CD8-positive, alpha-beta memory T cell (primary cell): ENCODE measurements at places on chromosomes 13 and 19. TPM values are rescaled to one million over a fixed set of nuclear protein-coding genes. Genes with fewer than 3 reads are reported as not detected.

DNA sequence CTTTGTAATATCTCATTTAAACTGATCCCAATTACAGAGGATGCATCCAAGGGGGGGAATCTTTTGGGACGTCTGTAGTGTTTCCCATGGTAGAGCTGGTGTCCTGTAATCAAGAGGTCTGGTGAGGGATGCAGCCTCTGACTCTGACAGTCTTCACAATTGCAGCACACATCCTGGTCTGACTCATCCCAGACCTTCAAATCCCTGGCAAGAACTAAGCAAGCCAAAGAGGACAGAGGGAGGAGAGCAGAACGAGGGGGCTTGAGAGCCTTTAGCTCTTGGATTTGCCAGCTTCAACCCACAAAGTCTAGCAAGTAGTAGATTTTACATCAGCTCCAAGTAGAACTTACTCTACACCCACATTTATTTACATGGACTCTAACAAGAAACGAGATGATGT, 17.3 kb upstream of the FCGBP start:
- DNase-seq = no peak

DNA sequence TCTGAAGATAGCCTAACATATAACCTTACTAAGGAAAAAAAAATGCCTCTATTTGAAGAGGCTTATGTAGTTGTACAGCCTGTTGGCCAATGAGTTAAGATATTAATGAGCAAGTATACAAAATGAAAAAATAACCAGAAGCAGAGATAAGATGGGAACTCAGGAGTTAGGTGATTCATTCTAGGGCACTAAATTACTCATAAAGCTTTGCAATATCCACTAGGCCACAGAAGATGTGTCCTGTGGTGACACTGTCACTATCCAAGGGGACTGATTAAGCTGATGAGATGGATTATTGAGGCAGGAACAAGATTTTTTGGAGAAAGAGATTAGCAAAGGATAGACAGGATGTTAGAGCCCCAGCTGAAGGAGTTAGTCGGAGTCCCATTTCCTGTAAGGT, 99.6 kb downstream of the LIG4 start:
- no peak for DNase-seq

- DNase-seq = no peak
Observed at GRCh38 chr19:20038358-20039202, 725 bp downstream of the ZNF682 start.

GRCh38 chr13:22451327-22451741, 729.4 kb upstream of the SGCG start:
- DNase-seq = no peak

GRCh38 chr19:46586294-46586693, 14.8 kb upstream of the CALM3 start:
- no peak for DNase-seq

DNA sequence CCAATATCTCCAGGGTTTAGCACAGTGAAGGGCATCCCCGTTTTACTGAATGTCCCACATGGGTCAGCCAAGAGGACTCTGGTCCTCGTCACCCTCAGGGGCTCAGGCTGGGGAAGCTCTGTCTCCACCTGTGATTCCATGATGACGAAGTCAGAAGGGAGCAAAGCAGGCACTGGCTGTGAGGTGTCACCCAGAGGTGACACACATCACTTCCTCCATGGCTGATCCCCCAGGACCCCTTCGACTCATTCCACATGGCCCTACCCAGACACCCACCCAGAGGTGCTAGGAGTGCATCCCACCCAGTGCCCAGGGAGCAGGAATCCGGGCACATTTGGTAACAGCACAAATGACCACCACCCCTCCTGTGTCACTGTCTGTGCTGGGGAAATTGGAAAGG, 145.2 kb upstream of the VSTM2B start:
- no peak for DNase-seq

DNA sequence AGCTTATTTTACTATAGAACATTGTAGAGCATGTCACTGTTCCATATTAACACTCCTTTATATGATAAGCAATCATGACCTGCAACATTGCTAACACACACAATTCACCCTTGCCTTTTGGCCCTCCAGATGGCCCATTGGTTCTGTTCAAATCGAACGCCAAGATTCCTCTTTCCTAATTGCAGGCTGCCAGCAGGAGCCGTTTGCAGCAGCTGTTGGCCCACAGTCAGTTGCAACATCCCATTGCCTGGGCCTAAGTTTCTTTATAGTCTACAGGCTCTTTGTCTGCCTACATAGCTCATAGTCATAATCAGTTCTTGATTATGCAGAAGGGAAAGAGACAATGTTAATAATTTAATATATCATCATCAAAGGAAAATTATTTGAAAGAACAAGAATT, 37.6 kb downstream of the KCTD12 start:
- no peak for DNase-seq

DNA sequence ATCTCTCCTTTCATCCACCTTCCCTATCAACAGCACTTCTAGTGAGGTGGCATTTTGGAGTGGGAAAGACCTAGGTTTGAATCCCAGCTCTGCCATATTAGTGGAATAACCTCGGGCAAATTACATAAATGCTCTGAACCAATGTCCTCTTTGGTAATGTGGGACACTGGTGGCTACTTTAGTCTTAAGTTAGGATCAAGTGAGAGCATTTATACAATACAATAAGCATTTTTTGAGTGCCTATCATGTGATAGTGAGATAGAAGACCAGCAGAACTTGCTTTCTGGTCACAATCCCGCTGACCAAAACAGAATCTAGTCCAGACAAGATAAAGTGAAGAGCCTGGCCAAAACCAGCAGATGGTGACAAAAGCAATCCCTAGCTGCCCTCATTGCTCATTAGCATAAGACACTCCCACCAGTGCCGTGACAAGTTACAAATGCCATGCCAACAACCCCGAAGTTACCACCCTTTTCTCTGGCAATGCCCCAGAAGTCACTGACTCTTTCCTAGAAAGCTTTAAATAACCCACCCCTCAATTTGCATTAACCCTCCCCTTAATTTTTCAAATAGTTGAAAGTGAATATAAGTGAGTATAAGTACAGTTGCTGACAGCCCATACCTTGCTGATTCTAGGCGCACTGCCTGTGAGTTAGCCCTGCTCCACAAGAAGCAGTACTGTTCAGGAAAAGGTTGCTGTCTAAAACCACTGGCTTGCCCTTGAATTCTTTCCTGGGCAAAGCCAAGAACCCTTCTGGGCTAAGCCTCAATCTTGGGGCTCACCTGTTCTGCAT, 28.9 kb upstream of the KPNA3 start:
- DNase-seq = no peak

DNA sequence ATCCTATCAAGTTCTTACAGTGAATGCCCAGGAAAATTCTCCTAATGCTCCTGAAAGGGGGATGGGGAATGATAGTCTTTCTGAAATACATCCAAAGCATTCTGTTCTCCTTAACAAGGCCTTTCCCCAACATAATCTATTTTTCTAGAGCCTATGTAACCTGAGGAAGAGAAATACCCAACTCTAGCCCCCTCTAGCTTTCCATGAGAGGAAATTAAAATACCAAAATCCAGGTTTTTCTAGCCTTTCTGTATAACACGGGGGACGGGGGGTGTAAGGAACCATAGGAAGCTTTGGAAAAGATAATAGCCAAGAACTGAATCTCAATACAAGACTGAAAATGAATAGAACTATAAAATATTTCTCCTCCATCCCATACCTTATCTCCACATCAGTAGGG, 815.9 kb downstream of the SLITRK6 start:
- DNase-seq = no peak

GRCh38 chr13:23956106-23956505, 58.8 kb upstream of the C1QTNF9B start:
- DNase-seq = no peak

- no peak for DNase-seq
Observed at GRCh38 chr13:107331359-107331758, 763.4 kb upstream of the ARGLU1 start.

DNA sequence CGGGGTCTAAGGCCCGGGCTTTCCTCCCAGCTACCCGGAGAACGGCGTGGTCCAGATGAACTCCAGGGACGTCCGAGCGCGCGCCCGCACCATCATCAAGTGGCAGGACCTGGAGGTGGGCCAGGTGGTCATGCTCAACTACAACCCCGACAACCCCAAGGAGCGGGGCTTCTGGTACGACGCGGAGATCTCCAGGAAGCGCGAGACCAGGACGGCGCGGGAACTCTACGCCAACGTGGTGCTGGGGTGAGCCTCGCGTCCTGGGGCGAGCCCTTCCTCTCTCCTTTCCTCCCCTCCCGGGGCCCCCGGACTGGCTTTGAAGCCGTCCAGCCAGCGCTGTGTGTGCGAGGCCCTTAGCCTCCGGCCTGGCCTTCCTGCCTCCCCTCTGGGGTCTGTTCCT, 23.4 kb downstream of the UHRF1 start:
- DNase-seq = no peak

DNA sequence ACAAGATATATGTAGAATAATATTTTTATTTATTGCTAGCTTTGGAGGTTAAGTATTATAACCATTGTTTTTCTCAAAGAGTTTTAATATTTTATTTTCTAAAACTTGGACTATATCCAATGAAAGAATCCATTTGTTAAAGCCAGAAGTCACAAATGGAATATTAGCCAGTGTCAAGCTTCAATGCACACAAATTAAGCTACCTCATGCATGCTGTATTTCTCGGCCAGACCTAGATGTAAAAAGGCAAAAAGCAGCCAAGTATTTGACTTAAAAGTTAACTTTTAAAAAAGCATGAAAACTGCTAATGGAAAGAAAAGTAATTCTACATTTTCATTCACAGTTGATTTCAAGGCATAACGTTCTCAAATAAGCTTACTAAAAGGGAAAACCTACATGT, 160.0 kb upstream of the ATXN8OS start:
- DNase-seq = no peak

Gene PDE4C
- total RNA-seq = not detected

Gene PRODH2
- total RNA-seq = not detected

Gene ADGRE2
- total RNA-seq = 0.55 TPM

Gene SERP2
- total RNA-seq = 0.57 TPM

Gene CLEC4G
- not detected for total RNA-seq

Gene ZNF135
- 1.4 TPM for total RNA-seq

Gene KCNRG
- 0.22 TPM for total RNA-seq

Gene SYT5
- total RNA-seq = not detected

Gene LILRA2
- not detected for total RNA-seq

Gene TDRD3
- 22.7 TPM for total RNA-seq

Gene EBI3
- total RNA-seq = 14.8 TPM
